ENCODE measurements at places on chromosomes 5 and 9.

GRCh38 chr5:14880688-14881087, 9.1 kb upstream of the ANKH start:
- no peak for DNase-seq

DNA sequence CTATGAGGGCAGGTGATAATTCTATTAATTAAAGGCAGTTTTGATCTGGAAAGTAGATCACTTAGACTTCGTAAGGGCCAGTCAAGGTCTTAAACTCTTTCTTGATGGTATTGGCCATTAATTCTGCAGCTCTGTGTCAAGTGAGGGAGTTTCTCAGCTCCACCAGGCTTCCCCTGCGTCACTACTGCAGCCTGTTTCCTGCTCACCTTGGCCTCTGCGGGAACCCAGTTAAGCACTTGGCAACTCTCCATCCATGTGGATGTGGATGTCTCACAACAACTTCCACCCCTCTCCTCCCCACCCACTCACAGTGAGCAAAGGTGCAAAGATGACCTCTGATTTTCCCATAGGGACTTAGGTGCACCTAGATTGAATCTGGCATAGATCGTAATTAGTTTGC, 191.6 kb downstream of the PLK2 start:
- no peak for DNase-seq

DNA sequence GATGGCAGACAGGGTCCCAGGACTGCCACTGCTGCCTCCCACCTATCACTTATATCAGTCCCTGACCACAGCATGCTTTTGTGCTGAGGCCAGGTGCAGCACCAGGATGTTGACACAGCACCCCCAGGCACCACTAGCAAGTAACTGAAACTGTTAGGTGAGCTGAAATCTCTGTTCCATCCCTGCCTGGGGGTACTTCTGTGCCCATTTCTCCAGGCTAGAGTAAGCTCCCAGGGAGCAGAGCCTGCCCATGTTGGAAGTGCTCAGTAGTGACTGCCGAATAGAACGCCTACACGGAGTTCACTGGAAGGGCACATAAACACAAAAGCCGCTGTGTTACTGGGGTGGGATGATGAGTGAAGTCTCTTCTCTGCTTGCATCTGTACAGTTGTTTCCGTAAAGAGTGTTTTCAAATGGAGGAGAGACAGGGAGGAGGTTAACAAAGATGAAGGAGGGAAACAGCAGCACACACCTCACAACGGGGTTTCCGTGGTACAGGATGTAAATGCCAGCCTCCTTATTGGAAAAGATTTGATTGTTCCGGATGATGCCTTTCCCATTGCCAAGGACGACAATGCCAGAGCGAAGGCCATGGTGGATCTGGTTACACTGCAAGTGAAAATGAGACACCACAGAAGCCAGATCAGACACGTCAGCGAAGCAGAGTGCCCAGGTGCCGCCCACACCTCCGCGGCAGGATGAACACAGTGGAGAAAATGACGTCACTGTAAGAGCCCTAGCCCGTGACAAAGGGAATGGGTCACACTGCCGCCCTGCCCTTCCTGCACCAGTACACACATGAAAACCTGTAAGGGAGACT, 43.1 kb downstream of the POLR1E start:
- DNase-seq: peak; percentile 87

DNA sequence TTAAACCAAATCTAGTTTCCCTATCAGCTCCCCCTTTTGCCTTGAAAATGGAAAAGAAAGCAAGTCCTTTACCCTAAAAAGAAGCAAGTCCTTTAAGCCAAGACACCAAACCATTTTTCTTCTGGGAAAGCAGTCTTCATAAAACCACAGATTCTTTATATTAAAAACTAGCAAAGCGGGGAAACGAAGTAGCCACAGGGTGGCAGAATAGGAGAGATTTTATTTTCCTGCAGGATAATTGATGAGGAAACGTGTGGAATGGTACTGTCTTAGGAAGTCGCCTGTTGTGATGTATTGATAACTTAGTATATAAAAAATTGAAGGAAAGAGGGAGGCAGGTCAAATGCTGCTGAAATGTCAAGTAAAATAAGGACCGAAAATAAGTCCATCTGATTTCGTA, 41.1 kb downstream of the ZNF883 start:
- DNase-seq: no peak

GRCh38 chr9:124290743-124291554, 33.2 kb downstream of the NEK6 start:
- no peak for DNase-seq

GRCh38 chr5:115309751-115310370, 13.4 kb upstream of the CCDC112 start:
- peak; percentile 31 for DNase-seq

GRCh38 chr5:76196886-76197489, 113.8 kb downstream of the SV2C start:
- DNase-seq: no peak

DNA sequence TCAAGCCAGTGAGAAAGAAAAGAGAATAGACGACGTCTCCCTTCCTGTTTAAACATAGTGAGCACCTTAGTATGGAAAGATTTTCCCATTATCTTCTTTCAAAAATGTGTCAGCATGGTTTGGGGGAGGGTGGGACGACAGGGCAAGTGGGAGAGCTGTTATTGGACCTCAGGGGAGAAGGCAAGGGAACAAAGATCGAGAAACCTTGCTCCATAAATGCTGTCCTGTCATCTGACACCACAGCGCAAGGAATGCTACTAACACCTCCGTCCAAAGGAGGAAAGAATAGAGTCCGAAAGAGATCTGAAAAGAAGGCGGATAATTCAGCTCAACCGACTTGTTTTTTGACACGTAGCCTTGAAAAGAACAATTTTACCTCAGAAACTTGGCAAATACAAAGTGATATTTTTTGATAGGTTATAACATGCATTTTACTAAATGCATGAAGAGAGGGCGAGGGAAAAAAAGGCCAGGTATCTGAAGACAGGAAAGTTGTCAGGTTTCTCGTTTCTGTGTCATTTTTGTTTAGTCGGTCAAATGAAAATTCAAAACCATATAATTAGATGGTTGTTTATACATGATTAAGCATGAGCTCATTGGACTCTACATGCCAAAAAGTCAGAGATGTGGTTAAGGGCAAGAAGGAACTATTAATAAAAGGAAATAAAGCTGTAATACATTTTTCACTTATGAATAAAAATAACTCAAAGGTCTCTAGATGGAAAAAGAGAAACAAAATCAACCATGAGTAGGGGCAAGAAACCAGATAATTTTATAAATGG, 155.7 kb downstream of the GLIS3 start:
- DNase-seq: no peak

GRCh38 chr9:116422119-116422979, 264.8 kb upstream of the TRIM32 start:
- no peak for DNase-seq

DNA sequence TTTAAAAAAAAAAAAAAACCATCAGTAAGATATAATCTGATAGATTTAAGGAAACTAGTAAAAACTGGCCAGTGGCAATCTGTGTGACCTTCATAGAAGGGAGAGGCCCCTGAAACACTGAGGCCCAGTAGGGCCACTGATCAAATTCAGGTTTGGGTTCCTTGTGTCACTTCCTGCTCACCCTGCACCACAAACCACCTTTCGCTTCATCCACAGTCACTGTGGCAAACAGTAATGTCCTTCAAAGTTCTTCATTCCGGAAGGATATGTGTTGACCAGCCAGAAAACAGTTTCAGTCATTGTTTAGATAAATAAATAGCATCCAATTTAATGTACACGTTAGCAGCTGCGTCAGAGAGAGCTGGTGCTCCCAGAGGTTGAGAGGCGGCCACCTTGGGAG, 222.1 kb downstream of the CFAP90 start:
- DNase-seq: no peak

GRCh38 chr9:109652971-109653370, 127.0 kb upstream of the PALM2AKAP2 start:
- no peak for DNase-seq

GRCh38 chr5:173472784-173473278, 143.6 kb downstream of the BOD1 start:
- no peak for DNase-seq

GRCh38 chr5:78659714-78660113, 11.1 kb upstream of the LHFPL2 start:
- no peak for DNase-seq

DNA sequence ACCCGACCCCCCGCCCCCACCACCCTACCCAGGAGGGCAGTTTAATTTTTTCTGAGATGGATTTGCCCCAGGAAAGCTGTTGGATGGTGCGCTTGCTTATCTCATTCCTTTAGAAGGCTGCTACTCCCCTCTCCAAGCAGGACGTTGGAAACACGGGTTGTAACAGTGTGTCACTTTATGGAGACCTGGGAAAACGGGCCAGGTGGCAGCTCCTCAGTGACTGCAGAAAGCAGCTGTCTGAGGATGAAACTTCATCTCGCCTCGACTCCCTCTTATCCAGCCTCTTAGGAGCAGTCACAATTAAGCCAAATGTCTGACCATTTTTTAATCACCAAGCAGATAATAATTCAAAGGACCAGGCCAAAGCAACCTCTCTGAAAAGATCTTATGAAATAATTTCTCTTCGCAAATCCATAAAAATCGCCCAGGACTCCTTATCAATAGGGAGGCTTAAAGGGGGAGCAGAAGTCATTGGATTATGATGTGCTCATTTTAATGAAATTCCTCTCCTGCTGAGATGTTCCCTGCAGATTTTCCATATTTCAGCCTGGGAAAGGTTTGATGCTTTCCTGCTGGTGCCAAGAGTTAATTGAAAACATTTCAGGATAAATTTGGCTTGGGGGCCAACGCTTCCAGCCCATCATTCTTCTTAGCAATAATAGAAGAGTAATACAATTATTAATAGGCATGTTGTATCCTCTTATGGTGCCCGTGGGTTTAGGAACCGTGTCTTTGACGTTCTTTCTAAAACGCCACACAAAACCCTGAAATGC, 26.0 kb downstream of the GAS1 start:
- DNase-seq: no peak

DNA sequence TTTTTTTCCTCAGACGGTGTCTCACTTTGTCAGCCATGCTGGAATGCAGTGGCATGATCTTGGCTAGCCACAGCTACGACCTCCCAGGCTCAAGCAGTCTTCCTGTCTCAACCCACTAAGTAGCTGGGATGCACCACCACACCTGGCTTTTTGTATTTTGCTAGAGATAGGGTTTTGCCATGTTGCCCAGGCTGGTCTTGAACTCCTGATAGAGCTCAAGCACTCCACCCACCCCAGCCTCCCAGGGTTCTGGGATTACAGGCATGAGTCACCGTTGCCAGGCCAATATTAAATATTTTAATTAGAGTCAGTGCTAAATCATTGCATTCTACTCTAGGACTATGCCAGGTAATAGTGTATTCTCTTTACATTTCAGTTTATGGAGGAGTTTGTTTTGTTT, 41.5 kb downstream of the UBE2R2 start:
- no peak for DNase-seq

DNA sequence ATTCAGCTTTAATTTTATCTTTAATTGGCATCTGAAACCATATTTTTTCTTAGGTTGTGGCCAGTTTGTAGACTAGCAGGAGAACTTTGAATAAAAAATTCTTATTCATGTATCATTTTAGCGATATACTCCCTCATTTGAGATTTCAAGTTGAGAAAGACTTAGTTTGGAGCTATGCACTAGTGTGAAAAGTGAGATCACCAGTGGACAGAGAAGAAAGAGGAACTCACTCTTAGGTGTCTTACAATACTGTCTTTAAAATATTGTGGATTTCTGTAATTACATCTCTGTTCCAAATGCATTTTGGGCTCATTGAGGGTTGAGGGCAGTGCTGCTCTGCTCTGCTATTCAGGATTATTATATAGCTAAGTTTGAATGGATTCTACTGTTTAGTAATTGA, 54.7 kb downstream of the NAA35 start:
- no peak for DNase-seq

GRCh38 chr5:167657016-167657415, 634.4 kb upstream of the WWC1 start:
- DNase-seq: no peak

DNA sequence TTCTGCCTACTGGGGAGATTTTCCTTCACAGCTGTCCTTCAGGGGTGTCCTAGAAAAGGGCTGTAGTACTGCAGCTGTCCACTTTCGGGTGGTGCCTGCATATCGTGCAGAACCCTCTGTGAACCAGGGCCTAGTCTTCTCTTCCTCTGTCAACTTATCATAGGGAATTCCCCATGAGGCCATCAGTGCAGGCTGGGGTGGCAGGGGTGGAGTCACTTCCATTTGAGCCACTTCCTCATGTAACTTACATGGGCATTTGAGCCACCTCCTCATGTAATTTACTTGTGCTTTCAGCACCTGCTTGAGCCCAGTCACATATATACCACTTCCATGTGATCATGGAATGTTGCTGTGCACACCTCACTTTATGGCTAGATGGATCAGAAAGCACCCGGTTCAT, 742.0 kb upstream of the RGMB start:
- DNase-seq: no peak

DNA sequence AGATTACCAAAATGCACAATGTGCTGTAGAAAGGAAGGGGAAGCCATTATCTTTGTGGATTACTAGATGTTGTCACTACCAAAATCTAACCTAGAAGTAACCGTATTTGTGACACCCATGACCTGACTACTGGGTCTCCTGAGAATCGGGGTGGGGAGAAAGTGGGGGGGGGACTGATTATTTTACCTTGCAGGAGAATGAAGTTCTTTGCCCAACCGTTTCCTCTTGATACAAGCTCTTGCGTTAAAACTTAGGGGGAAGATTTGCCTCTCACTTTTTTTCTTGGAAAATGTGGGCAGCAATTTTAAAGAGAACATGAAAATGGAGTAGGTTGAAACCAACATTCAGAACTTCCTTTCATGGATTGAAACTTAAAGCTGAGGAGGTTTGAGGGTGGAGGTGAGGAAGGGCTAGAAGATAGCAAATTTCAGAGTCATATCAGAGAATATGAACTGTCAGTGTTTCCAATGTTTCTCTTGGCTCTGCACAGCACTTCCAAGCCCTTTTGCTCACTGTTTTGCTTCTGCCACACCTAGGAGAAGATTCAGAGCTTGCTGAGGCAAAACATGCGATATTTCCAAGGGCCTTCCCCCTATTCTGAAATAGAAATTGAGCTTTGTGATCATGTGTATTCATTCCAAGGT, 280.8 kb downstream of the AOPEP start:
- DNase-seq: no peak

- no peak for DNase-seq
These were observed 182.8 kb downstream of the SEMA5A start for GRCh38 chr5:9363026-9363425.

DNA sequence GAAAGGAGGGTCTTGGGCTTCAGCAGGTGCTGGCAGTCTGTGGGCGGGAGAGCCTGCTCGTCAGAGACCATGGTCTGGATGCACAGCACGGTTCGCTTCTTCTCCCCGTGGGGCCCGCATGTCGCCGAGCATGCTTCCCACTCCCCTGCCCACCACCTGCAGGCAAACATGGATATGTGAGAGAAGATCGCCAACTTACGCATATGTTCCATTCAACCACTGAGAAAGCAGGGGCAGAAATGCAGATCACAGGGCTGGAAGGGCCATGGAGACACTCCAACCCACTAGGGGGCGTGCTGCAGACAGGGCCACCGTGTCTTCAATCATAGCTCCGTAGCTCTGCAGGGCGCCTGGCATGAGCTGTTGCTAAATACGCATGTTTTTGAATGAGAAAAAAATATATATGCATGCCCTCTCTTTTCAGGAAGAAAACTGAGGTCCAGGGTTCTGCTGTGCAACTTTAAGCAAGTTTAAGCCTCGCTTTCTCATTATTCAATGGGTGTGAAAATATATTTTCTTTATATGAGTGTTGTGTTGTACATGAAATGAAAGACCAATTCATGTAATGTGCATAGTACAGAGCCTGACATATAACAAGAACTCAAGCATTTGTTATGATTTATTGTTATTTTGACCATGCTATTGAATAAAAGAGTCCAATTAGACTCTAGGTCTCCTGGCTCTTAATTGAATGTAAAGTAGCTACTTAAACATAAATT, 148.0 kb downstream of the TARS1 start:
- DNase-seq: peak; percentile 3

- DNase-seq: no peak
These were observed 154.6 kb upstream of the SLC44A1 start for GRCh38 chr9:105089874-105090273.
